Activated T-cell treated with anti-CD3 and anti-CD28 coated beads, Interleukin-2, amount 50 U/mL, for 1 hour (primary cell): ENCODE measurements at places on chromosomes 16 and 17.

- peak; percentile 43 for DNase-seq
These were observed 42.1 kb downstream of the TBC1D16 start for GRCh38 chr17:79993390-79994227.

- no peak for DNase-seq
These were observed 108.5 kb downstream of the COPRS start for GRCh38 chr17:31750578-31750977.

DNA sequence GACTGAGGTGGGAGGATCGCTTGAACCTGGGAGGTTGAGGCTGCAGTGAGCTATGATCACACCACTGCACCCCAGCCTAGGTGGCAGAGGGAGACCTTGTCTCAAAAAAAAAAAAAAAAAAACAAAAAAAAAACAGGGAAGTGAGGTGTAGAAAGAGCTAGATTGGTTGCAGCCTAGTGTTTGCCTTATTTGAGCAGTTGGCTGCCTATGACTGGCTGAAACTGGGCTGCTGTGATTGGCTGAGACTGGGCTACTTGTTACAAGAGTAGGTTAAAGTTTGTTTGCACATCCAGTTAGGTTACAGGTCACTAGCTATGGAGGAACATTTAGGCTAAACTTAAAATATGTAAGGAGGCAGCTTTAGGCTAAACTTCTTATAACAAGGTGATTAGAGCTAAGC lies 5.7 kb downstream of the DHRS7B start:
- no peak for DNase-seq

DNA sequence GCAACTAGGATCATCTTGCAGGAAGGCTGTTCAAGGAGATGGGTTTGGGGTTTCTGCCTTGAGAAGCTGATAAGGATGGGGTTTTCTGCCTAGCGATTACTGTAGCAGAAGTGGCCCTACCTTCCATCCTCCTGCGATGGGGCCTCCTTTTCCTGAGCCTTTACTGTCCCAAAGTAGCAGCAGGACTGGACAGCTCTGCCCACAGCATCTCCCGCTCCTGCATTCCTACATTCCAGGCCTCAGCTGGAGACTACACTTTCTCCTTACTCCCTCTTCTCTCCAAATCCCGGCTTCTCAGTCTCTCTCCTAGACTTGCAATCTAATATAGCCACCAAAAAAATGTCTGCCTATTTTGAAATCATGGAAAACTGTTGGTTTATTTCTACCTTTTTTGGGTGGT lies 355.4 kb downstream of the CA10 start:
- DNase-seq: no peak

DNA sequence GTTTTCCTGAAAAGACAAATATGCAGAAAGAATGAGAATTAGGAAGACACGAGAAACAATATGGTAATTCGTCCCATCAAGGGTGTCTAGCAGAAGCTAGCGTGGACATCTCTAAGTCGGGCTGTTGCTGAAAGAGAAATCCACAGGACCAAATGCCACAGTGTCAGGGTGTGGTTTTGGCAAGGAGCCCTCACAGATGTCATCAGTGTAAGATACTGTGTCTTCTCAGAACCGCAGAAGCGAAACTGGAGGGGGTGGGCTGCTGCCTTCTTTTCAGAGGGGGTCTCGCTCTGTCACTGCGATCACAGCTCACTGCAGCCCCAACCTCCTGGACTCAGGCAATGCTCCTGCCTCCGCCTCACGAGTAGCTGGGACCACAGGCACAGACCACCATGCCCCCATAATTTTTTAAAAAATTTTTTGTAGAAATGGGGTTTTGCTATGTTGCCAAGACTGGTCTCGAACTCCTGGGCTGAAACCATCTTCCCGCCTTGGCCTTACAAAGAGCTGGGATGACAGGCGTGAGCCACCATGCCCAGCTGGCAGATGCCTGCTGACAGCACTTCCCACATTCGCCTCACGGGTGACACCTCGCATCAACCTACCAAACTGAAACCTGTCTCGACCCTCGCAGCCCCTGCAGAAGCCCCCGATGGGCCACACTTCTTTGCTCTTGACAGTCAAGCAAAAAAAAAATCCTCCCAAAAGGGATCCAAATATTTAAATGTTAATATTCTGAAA lies 26.2 kb downstream of the TRAP1 start:
- DNase-seq: no peak

DNA sequence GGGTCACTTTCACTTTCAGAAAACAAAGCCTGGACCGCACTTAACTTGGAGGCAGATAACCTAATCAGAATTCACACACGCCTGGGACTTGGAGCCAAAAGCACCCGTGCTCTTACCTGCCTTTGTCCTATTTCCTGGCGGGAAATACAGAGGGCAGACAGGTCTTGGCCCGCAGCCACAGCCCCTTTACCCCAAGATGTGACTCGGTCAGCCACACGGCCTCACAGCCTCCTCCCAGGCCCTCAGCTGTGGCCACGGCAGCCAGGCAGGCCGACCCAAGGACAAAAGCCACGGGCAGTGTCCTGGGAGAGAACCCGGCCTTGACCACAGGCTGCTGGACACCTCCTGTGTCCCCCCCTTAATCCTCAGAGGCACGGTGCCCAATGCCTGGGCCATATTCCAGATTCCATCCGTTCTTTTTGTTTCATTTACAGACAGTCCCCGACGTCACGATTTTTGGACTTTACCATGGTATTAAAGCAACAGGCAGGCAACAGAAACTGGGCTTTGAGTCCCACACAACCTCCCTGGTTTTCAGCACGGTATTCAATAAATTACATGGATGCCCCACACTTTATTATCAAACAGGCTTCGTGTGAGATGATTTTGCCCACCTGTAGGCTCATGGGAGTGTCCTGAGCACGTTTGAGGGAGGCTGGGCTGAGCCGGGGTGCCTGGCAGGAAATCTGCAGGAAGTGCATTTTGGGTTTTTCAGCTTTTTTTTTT lies 30.1 kb upstream of the GAA start:
- DNase-seq: no peak

DNA sequence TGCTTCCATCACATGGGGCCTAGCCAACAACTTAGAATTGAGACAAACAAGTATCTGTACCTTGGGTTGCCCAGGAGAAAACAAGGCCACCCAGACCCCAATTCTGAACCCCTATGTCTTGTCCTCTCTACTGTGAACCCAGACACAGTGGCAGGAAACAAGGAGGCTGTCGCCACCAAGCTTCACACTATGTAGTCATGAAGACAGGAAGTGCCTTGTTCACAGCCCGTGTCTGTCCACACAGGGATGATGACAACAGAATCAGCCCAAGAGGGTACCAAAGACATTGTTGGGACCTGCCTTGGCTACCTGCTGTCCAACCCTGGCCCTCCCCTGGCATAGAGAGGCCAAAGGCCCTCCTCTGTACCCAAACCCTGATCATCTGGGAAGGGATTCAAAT lies 84.8 kb downstream of the CDYL2 start:
- no peak for DNase-seq

DNA sequence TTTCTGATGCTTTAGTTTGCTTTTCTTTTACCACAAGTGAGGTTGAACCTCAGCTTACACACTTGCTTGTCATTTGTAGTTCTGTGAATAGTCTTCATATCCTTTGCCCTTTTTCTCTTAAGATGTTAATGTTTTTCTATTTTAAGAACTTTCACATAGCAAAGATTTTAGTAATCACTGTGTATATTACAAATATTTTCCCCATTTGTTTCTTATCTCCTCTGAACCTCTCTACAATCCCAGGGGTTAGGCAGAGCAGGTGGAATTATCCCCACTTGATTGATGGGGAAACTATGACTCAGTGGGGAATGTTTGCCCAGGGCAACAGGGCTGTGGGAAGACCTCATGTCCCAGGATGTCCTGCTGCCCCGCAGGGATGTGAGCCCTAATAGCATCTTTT lies 11.7 kb upstream of the MYH3 start:
- no peak for DNase-seq

DNA sequence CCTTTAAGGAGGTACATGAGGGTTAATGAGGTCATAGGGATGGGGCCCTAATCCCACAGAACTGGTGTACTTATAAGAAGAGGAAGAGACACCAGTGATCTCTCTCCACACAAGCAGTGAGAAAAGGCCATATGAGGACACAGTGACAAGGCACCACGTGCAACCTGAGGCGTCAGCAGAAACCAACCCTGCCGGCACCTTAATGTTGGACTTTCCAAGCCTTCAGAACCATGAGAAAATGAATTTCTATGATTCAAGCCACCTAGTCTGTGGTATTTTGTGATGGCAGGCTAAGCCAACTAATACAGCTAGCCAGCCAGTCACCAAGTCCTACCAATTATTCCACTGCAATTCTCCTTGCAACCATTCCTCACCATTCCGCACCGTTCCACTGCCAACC lies 39.5 kb downstream of the COPRS start:
- no peak for DNase-seq

DNA sequence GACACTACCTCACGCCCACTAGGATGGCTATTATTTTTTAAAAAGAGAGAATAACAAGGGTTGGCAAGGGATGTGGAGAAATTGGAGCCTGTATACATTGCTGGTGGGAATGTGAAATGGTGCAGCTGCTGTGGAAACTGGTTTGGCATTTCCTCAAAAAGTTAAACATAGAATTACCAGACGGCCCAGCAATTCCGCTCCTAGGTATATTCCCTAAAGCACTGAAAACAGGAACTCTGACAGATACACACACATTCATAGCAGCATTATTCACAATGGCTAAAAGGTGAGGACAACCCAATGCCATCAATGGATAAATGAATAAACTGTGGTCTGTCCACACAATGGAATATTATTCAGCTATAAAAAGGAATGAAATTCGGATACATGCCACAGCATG lies 60.3 kb upstream of the CBX4 start:
- no peak for DNase-seq

GRCh38 chr17:63267846-63268245 lies 178.3 kb downstream of the CYB561 start:
- DNase-seq: no peak

- no peak for DNase-seq
These were observed 70.7 kb downstream of the C16orf95 start for GRCh38 chr16:87246269-87247065.

GRCh38 chr17:78541488-78542206 lies 35.5 kb downstream of the DNAH17 start:
- no peak for DNase-seq

DNA sequence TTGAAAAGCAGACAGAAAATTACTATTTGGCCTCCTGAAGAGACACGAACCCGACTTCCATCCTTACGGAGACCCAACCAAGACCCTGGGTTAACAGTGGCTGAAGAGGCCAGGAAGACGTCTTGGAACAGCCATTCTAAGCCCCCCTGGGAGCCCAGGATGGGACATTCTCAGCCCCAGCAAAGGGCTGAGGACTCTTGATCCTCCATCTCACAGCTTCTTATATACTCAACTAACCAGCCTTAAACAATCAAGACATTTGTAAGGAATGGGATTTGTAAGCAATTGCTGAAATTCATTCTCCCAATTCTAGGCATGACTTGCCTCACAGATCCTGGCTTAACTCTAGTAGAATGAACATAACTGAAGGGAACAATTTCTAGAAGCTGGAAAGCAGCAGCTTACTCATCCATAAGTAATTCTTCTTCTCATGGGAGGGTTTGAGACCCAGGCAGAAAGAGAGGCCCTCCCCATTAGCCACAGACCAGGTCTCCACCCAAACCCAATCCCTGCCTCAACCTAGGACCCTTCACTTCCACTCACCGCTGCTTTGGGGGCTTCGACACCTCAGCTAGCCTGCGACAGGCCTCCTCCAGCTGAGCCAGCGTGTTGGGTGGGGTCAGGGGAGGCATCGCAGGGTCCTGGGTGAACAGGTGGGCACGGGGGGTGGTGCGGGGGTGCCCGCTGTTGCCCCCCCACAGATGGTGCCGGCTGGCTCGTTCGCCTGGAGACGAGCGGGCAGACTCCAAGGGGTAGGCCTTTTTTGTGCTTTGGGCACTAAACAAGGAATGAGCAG lies 25.5 kb downstream of the AXIN2 start:
- no peak for DNase-seq

GRCh38 chr17:7023576-7024401 lies 939 bp downstream of the BCL6B start:
- peak; percentile 96 for DNase-seq

GRCh38 chr16:56841233-56841632 lies 23.8 kb upstream of the SLC12A3 start:
- DNase-seq: no peak

DNA sequence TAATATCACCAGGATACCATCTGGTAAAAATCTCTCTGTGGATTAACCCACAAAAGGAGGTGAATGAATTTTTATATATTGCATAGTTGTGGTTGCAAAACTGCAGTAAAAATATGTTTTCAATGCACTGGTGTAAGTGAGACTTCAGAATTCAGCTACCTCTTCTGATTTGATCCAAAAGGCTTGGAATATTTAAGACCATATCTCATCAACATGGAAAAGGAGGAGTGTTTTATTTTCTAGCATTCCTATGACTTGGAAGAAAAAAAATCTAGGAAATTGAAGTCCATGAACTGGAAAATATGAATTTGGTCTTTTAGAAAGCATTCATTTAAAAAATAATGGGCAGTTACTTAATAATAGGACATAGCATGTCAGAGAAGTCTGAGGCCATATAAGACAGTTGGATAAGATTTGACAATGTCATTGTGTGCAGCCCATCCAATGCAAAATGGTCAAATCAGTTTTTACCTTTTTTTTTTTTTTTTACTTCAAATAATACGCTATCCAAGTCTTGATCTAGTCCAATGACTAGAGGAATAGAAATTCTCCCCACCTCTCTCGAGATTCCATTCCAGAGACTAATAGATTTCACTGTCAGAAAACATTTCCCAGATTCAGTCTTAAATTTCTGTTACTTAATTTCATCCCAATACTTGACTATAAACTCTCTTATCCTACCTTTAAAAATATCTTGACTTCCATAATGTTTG lies 364.9 kb upstream of the PMFBP1 start:
- DNase-seq: no peak

GRCh38 chr17:3828151-3828851 lies 17.7 kb downstream of the NCBP3 start:
- DNase-seq: no peak

- DNase-seq: no peak
These were observed 264.5 kb downstream of the FTO start for GRCh38 chr16:53968454-53968853.

DNA sequence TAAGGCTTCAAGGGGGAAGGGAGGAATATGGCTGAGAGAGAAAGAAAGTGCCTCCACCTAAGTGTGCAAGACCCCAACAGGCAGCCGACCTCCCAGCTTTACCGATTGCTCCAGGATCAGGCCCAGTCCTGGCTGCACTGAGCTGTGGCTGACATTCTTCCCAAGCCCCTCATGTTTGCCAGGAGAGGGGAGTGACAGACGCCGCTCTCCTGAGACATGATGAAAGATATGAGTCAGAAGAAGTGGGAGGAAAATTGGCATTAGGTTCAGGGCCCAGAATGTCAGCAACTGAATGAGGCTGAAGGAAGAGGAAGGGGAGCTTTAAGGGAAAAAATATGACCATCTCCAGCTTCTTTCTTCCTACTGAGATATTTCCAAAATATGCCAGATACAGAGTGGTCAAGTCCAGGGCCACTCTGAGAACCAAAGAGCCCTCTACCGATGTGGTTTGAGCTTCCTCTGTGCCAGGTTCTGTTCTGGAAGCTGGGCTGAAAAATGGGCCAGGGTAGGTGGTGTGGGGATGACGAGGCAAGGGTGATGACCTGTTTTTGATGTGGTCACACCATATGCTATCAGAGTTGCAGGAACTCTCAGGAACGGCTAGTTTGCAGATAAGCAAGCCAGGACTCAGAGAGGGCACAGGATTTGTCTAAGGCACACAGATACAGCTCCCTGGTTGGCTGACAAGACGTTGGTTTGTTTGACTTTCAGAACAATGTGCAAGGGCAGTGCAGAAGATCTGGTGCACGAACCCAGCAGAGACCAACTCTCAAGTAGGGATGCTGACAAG lies 176.7 kb downstream of the SOX9 start:
- DNase-seq: no peak
